GOT3 (cell line): ENCODE measurements at places on chromosomes 12 and 14.

- no peak for DNase-seq
These were observed 8.7 kb downstream of the ZBTB1 start for GRCh38 chr14:64513271-64513670.

- DNase-seq = no peak
These were observed 115.2 kb downstream of the ITPR2 start for GRCh38 chr12:26717757-26718156.

DNA sequence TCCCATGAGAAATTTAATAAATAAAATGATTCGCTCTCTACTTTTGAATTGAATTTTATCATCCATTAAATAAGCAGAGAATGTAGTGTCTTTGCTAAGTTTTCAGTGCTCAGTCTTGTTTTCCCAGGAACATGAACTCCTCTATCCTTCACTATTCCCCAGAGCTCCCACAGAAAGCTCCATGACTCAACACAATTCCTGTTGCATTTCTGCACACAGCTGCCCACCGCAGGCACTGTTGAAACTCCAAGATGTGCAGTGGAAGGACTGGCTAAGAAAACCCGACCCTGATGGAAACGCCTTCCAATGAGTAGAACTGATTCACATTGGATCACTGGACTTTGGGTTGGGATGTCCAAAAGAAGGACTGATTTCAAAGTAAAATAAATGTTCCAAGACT is 202.4 kb upstream of the AMIGO2 start:
- peak; percentile 24 for DNase-seq

DNA sequence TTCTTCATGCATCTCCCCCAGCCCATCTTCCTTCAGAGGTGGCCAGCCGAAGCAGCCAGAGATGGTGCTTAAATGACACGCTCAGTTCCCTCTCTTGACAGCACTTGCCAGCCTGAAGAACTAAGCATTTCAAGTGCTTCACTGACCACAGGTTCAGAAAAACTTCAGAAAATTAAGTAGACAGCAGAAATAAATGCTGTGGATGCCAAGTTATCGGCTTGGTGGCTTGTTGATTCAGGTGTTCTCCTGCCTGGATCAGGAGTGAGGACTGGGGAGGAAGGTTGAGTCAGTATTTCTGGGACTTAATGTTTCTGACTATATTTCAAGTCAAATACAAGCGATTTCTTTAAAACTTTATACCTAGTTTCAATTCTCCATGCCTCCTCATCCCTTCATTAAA is 58.2 kb downstream of the CRACR2A start:
- no peak for DNase-seq

- no peak for DNase-seq
These were observed 798.5 kb downstream of the DIO2 start for GRCh38 chr14:79412822-79413221.

DNA sequence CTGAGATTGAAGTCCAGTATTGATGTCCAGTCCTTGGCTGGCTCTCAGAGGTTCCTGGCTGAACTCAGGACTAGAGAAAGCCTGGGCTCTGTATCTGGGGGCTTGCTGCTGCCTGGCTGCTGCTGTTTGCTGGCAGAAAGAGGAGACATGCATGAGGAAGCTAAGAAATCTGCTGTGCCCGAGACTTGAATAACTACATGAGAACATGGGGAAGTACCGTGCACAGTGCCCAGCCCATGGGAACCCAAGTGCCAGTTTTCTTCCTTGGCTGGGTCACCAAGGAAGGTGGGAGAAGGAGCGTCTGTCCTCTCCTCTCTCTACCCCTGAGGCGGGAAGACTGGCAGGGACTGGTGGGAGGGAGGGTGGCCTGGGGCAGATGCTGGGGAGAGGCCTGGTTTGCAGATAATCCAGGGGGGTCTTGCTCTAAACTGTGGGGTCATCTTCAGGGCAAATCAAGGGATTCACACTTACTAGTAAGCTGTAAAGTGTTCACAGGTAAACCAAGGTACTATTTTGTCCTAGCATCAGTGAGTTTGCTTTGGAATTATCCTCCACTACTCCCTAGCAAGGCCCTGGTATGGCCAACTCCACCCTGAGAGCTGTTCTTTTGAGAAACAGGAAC is 13.8 kb upstream of the ZFP36L1 start:
- no peak for DNase-seq

- no peak for DNase-seq
These were observed 17.4 kb downstream of the RFC5 start for GRCh38 chr12:118033902-118034301.

DNA sequence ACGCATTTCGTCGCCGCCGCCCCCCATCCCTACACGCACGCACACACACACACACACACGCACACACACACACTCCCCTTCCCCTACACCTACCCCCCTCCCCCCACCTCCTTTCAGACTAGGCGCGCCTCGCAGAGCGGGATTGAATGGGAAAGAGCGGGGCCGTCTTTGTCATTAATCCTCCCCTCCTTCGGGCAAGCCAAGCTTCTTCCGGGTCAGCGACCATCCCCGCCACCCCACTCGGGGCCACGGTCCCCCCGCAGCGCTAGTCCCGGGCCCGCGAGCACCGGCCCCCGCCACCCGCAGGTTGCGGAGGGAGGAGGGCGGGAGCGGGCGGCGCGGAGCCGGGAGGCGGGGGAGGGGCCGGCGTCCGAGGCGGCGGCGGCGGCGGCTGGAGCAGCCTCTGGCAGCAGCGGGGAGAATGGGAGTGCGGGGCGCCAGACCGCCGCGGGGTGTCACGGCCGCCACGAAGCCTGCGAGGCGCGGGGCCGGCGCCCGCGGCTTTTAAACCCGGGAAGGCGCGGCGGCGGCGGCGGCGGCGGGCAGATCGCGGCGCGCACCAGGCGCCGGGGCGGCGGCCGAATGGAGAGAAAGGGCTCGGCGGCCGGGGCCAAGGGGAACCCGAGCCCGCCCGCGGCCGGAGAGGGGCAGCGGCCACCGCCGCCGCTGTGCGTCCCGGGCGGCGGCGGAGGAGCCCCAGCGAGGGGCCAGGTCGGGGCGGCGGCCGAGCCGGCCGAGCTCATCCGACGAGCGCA is at the start of gene TTC9:
TSS of gene TTC9 (plus strand) at position 369 of the 755 bp plus-strand sequence. CDS start at position 583, 214 bp downstream.
- DNase-seq = no peak

DNA sequence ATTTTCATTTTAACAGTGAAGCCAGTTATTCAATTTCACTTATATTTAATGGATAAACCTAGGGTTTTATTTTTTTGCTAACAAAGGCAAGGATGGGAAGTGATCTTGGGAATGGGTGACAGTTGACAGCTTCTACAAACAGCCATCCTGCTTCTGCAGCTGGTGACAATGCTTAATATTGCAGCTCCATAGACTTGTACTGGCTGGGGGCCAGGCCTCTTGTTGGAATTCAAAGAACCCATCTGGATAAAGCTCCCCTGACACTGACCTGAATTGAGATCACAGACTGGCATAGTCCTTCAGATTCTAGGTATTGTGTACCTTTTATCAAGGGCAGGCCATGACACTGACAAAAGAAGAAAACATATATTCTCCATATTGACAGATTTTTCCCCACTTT is 664.6 kb upstream of the FOXG1 start:
- no peak for DNase-seq

GRCh38 chr14:33343016-33343415 is 404.3 kb downstream of the NPAS3 start:
- DNase-seq = no peak

- no peak for DNase-seq
These were observed 216.3 kb downstream of the C12orf42 start for GRCh38 chr12:103279444-103279843.

DNA sequence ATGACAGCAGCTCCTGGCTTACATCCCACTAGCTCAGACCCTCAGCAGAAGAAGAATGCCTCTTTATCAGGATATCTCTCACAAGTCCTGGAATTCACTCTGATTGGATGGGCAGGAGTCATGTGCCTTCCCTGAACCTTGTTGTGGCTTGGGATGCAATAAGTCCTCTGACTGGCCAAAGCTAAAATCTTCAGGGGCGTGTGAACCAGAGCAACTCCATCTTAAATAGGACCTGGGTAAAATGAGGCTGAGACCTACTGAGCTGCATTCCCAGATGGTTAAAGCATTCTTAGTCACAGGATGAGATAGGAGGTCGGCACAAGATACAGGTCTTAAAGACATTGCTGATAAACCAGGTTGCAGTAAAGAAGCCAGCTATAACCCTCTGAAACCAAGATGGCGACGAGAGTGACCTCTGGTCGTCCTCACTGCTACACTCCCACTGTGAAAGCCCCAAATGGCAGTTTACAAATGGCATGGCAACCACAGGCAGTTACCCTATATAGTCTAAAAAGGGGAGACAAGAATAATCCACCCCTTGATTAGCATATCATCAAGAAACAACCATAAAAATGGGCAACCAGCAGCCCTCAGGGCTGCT is 60.4 kb upstream of the FICD start:
- DNase-seq = no peak
